ENCODE measurements at places on chromosomes 5 and 9.
A peak's percentile ranks its signal among the peaks of the same experiment; 100 is the strongest.

GRCh38 chr9:88819476-88819875 lies 171.8 kb upstream of the S1PR3 start:
- no peak for DNase-seq

DNA sequence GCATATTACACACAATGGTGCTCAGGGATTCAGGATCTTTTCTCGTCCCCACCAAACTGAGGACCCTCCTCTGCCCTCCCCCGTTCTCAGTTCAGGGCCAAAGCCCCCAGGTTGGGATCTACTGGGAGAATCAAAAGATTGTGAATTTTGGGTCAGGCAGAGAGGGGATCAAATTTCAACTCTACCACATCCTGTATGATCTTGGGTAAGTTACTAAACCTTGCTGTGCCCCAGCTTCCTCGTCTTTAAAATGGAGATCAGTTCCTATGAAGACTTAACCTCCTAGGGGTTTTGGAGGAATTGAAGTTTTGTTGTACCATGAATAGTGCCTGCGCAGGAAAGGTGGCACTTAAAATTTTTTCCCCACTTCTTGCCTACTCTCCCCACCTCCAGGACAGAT lies 62.4 kb downstream of the RAI14 start:
- DNase-seq, result no peak

- DNase-seq, result no peak
Observed at GRCh38 chr5:181212080-181212479, 7.1 kb upstream of the TRIM7 start.

DNA sequence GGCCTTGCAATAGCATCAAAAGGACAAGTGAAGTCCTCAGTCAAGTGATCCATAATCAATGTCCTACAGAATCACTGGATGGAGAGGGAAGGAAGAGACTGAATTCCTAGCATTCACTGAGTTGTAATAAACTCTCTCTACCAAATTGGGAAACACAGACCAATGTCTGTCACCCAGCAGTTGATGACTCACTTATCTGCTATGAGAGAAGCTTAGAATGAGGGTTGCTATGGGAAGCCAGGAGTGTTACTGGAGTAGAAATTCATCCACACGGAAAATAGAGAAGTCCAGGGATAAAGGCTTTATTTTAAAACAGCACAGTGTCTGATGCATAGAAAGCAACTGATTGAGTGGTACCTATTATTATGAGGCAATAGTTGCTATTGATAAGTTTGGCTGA lies 407.4 kb downstream of the BRINP1 start:
- no peak for DNase-seq

DNA sequence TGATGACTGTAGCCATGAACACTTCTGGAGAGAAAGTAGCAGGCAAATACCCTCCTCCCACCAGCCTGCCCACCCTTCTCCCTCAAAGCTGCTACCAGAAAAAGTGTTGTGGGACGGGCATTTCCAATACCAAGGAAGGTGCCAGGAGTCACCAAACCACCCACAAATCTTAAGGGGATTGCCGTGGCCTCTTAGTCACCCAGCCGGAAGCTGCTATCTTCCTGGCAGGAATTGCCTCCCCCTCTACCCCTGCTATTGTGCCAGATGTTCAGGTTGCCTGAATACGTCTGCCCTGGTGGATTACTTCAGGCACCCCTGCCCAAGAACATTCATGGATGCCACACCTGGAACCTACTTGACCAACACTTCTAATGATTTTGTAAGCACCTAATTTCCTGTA lies 156.1 kb downstream of the TTC39B start:
- DNase-seq, result no peak

- DNase-seq, result no peak
Observed at GRCh38 chr5:26948921-26949320, 89.5 kb downstream of the CDH9 start.

DNA sequence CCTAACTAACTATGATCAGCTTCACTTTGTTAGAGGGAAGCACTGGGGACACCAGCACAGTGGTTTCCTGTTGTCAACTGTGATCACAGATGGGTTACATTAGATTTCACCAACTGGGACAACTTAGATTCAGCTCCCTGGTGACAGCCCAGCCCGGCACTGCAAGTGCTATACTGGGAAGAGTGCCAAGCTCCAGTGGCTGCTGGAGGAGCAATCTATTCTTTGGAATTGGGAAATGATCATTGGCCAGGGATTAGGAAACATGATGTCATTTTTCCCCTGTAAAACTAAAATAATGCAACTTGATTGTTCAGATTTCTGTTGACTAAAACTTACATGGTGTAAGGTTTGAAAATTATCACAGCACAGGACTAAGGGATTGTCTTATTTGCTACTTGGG lies 33.2 kb downstream of the PTGR1 start:
- peak; percentile 32 for DNase-seq

DNA sequence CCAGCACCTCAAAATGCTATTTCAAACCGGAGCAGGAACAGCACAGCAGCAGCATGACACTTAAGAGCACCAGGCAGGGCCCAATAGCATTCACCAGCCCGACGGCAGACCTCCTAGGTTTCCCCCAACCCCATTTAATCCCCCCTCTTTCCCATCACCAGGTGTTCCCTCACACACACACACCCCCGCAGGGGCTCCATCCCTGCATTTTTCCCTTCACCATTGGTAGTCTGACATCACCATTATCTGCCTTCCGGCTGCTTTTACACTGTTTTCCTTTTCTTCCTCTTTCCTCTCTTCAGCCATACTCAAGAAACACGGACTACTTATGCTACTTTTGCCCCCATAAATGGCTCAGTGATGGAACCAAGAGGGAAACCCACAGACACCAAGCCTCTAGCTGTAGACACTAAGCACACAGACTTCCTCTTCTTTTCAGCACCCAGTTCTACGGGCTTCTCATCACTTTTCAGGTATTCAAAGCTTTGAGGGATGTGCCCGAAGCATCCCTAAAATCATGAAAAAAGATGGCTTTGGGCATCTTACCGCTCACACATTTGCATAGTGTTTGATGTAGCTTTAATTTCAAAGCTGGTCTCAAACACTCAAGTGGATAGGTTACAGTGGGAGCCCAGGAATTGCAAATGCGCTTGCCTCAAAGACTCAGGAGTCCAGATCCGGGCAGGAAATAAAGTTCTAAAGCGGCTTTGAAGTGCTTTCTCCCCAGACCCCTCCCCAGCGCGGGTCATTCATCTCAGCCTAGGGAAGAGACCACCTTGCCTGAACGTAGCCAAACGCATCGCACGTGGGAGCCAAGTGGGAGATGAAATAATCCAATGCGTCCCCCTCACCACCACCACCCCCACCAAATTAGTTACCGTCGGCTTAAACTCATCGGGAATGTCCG lies 141.5 kb downstream of the TSSK1B start:
- no peak for DNase-seq
